Body of pancreas (tissue), 4 donors: ENCODE measurements at places on chromosomes 6 and 20. TPM values are rescaled to one million over a fixed set of nuclear protein-coding genes. Genes with fewer than 3 reads are reported as not detected.

JPH2 gene
- 1.6 TPM for total RNA-seq

DNA sequence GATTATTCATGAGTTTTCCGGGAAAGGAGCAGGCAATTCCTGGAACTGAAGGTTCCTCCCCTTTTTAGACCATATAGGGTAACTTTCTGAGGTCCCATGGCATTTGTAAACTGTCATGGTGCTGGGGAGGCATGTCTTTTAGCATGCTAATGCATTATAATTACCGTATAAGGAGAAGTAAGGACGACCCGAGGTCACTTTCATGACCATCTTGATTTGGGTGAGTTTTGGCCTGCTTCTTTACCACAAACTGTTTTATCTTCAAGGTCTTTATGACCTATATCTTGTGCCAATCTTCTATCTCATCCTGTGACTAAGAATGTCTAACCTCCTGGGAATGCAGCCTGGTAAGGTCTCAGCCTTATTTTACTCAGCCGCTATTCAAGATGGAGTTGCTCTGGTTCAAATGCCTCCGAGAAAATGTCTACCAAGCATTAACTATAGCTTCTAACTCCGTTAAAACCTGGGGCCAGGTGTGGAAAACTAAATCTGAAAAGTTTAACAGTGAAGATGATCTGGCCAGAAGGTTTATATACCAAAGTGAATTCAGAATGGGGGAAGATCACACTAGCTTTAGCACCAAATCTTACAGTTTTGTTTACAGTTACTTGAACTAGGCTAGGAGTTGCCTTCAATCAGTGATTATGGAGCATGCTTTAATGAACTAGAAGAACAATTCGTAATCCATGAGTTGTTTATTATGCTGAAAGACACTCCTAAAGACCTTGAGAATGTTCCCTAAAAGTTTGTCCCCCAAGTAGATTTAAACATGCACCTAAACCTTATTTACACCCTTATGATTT lies 80.0 kb upstream of the TOP1 start:
- no peak for DNase-seq
- no peaks in the 10 kb centered on the region for H3K4me1 ChIP-seq
- H3K27ac ChIP-seq: no peak overlapping the region
- no peaks in the 10 kb centered on the region for H3K36me3 ChIP-seq

GRCh38 chr6:163333701-163334663 lies 80.5 kb upstream of the QKI start:
- DNase-seq: no peak
- H3K27me3 ChIP-seq: no peaks in the 10 kb centered on the region
- no peaks in the 10 kb centered on the region for H3K4me1 ChIP-seq
- H3K27ac ChIP-seq: no peak overlapping the region
- H3K36me3 ChIP-seq: no peaks in the 10 kb centered on the region

- H3K27me3 ChIP-seq: no peaks in the 10 kb centered on the region
- H3K36me3 ChIP-seq: peaks cover 7% of the 10 kb centered on the region
- H3K4me3 ChIP-seq: no peak overlapping the region
- no peak for DNase-seq
These were observed 63.4 kb downstream of the TCP11 start for GRCh38 chr6:35077713-35078105.

- H3K4me1 ChIP-seq: no peaks in the 10 kb centered on the region
- H3K27ac ChIP-seq: no peak overlapping the region
- no peaks in the 10 kb centered on the region for H3K36me3 ChIP-seq
- H3K27me3 ChIP-seq: no peaks in the 10 kb centered on the region
These were observed 20.5 kb downstream of the THBS2 start for GRCh38 chr6:169233181-169233580.

DNA sequence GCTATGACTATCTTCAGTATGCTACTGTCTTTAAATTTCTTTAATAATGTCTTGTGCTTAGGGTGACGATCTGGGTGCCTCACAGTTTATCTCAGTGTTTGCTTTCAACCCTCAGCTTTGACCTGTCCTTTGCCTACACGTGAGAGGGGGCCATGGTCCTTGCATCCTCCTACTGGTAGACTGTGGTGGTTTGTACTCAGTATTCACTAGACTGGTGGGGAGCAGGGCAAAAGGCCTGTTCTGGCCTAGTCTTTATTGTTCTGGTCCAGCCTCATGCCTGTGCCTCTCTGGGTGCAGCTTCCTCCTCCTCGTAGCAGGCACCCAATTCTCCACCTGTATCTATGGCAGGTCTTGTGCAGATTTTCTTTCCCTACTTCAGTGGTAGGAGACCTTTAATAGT lies 354.9 kb downstream of the CD109 start:
- no peaks in the 10 kb centered on the region for H3K36me3 ChIP-seq
- H3K27me3 ChIP-seq: no peaks in the 10 kb centered on the region
- no peaks in the 10 kb centered on the region for H3K4me1 ChIP-seq
- H3K27ac ChIP-seq: no peak overlapping the region
- no peak overlapping the region for H3K4me3 ChIP-seq

- DNase-seq: peak; percentile 85
- peaks cover 77% of the 10 kb centered on the region for H3K4me1 ChIP-seq
- H3K36me3 ChIP-seq: no peaks in the 10 kb centered on the region
- peak overlapping the region; percentile 89 for H3K27ac ChIP-seq
- no peaks in the 10 kb centered on the region for H3K27me3 ChIP-seq
These were observed 961 bp downstream of the RRBP1 start for GRCh38 chr20:17680836-17681725.

DNA sequence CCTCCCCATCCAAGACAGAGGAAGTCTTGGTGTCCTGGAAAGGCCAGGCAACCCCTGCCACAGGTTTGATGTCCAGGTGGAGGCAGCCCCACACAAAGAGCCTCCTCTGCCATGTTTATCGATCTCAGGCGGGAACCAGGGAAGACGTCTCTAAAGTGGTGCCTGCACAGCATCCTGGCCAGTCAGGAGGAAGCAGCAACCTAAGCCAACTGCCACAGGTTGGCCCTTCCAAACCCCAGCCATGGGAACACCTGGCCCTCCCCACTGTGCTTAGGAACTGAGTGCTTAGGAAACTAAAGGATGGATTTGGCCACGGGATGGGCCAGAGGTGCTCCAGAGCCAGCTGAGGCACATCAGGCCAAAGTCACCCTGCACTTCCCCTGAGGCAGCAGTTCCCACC lies 56.9 kb downstream of the CSE1L start:
- no peak overlapping the region for H3K4me3 ChIP-seq
- H3K27ac ChIP-seq: no peak overlapping the region

DNA sequence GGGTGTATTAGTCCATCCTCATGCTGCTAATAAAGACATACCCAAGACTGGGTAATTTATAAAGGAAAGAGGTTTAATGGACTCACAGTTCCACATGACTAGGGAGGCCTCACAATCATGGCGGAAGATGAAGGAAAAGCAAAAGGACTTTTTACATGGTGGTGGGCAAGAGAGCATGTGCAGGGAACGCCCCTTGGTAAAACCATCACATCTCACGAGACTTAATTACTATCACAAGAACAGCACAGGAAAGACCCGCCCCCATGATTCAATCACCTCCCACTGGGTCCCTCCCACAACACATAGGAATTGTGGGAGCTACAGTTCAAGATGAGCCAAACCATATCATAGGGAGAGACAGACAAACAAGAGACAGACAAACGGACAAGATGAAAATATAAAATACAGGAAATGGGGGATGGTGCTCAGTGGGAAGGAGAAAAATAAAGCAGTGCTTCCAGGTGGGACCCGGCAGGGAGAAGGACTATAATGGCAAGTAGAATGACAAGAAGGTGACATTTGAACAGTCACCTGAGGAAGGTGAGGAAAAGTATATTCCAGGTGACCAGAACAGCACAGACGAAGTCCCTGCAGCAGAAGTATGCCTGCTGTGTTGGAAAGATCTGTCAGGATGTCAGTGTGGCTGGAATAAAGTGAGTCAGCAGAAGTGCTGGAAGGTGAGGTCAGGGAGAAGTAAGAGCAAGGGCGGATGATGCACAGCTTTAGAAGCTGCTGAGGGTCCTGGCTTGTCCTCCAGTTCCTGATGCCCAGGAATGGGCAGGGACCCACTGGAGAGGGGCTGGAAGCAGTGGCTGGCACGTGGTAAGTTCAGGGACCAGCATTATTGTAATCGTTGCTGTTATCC lies 61.1 kb downstream of the SLC2A10 start:
- no peaks in the 10 kb centered on the region for H3K27me3 ChIP-seq
- H3K36me3 ChIP-seq: no peaks in the 10 kb centered on the region
- no peak for DNase-seq
- H3K4me1 ChIP-seq: no peaks in the 10 kb centered on the region
- H3K4me3 ChIP-seq: no peak overlapping the region

DNA sequence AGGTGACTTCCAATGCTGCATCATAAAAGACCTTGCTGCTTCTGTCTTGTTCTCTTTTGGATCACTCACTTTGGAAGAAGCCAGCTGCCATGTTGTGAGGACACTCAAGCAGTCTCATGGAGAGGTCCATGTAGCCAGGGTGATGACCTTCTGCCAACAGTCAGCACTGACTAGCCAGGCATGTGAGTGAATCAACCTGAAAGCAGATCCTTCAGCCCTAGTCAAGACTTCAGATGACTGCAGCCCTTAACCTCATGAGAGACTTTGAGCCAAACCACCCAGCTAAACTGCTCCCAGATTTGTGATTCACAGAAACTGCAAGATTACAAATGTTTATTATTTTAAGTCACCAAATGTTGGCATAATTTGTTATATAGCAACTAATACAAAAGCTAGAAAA lies 86.0 kb upstream of the IYD start:
- H3K4me1 ChIP-seq: no peaks in the 10 kb centered on the region
- H3K4me3 ChIP-seq: no peak overlapping the region
- H3K36me3 ChIP-seq: no peaks in the 10 kb centered on the region
- no peak overlapping the region for H3K27ac ChIP-seq

DNA sequence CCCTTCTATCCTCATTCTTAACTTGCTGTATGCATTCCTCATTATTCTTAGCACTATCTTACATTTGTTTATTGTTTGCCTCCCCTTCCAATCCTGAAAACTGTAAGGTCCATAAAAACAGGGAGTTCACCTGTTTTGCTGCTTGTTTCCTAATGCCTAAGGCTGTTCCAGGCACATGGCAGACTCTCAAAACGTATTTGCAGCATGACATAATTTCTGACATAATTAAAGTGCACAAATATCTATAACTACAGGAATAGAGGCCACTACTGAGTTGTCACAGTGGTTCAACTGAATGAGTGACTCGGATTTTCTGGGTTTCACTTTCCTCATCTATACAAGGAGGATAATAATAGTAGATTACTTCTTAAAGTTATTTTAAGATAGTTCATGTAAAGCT lies 83.0 kb downstream of the HFE start:
- peaks cover 12% of the 10 kb centered on the region for H3K4me1 ChIP-seq
- H3K27ac ChIP-seq: peak overlapping the region; percentile 13
- no peaks in the 10 kb centered on the region for H3K27me3 ChIP-seq
- no peak for DNase-seq
